ENCODE measurements at places on chromosomes 13 and 19.

DNA sequence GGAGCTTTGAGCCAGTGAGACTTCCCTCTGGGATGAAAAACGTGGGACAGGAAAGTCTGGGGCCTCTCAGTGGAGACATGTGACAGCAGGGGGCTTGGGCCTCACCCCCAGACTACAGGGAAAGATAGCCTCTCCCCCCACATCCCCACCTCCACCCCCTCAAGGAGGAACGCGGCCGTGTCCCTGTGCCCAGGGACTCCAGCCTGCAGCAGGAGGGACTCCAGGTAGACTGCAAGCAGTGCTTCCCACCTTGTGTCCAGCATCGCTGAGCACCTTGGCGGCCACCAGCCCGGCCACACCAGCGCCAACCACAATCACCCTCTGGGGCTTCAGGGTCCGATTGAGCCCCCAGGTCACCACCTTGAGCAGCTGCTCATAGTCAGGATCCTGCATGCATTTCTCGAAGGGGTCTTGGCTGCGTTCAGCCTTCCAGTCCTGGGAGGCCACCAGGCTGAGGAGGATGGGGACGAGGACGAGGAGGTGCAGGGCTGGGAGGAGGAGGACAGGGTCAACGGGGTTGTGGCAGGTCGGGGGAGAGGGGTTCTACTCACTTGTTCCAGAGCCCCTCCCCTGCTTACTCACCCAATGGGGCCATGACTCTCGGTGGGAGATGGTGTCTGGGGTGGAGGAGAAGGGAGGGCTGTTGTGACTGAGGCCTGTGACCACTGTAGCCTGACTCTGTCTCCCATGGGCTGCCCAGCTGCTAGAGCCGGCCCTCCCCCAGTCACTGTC is 955 bp downstream of the IL4I1 start:
- no peak for DNase-seq

DNA sequence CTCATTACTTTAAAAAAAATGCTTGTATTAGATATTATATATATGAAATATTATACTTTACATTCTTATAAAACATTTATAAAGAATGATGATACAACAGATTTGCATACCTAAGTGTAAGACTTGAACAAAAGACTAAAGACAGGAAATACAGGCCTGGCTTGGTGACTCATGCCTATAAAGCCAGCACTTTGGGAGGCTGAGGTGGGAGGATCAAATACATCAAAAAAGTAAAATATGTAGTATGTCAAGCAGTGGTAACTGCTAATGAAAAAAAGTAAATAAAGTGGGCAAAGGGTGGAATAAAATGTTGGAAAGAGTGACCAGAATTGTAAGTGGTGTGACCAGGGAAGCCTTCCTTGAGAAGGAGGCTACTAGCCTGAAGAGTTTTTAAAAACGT is 133.7 kb downstream of the GGACT start:
- DNase-seq = no peak

DNA sequence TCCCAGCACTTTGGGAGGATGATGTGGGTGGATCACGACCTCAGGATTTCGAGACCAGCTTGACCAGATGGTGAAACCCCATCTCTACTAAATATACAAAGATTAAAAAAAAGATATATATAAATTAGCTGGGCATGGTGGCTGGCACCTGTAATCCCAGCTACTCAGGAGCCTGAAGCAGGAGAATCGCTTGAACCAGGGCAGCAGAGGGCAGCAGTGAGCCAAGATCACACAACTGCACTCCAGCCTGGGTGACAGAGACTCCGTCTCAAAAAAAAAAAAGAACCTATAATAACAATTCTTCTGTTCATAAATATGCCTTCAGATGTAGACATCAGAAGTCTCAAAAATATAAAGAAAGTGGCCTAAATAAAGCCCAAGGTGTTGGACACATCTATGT is 7.6 kb downstream of the ZNF737 start:
- DNase-seq = no peak

DNA sequence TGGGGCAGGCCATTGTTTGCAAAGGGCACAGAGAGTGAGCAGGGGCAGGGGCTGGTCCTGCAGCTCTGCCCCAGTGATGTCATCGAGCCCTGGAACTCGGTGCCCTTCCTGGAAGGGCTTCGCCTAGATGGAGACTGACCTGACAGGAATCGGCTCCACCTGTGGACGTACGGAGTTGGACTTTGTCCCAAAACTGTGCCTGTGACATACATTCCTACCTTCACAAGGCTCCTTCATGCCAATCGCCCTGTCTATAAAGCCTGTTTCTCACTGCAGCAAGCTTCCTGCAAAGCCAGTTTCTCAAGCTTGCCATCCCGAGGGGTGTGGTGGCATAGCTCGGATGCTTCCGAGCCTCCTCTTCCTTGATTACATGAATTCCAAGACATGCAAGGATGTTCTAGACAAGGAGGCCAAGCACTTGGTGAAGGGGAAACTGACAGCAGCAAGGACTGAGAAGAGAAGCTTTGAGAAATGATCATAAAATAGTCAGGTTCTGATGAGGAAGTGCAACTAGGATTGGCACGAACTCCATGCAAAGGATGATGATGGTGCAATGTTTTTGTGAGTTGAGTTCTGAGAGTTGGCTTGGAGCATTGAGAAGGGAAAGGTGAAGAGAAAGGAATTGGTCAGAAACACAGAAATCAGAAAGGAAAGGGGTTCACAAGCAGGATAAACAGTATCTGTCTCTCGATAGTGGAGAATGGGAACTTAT is 73.6 kb upstream of the STK24 start:
- peak; percentile 79 for DNase-seq

DNA sequence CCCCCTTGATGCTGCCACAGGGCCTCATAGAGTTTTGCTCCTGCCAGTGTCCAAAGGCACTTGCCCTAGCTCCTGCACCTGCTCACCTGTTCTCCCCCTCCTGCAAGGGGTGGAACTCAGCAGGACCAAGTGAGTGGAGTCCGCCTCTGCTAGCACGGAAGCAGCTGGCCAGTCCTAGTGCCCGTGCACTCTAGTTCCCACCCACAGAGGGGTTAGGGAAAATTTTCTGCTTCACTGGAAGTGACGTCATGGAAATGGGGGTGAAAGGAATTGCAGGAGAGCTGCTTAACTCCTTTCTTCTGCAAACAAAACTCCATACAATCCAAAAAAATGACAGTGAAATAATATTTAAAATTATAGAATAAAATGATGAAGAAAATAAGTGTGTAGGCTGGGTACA is 609.7 kb upstream of the SLITRK1 start:
- DNase-seq = no peak

DNA sequence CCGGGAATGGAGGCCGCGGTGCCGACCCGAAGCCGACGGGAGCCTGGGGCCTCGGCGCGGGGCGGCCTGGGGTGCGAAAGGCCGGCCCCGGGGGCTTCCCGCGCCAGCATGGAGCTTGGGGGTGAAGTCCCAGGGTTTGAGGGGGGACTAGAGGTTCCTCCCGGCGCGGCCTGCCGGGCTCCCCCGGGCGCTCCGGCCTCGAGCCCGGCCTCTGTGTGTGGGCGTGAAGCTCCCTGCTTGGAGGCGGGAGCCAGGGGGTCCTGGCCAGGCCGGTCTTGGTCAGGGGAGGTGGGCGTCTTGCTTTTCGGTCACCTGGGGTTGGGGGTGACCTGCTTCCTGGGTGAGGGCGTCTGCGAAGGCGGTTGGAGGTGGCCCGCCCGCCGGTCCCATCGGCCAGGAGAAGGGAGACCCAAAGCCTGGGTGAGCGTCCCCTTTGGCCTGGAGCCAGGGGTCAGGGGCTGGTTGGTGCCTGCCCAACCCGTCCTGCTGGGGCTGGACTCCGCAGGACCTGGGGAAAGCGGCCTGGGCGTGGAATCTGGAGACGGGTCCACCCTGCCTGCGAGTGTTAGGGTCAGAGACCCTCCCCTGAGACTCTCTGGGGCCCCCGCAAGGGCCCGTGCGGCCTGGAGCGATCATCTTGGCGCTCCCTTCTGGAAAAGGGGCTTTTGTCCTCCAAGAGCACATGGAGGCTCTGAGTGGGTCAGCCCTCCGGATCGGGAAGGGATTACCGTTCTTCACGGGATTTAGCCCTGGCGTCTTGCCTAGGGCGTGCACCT is 535 bp downstream of the BSG start:
- peak; percentile 39 for DNase-seq

- no peak for DNase-seq
Measured at GRCh38 chr13:20713751-20714150, 10.3 kb downstream of the IL17D start.

- DNase-seq = no peak
Measured at GRCh38 chr19:14758816-14759215, 19.5 kb downstream of the ADGRE2 start.

DNA sequence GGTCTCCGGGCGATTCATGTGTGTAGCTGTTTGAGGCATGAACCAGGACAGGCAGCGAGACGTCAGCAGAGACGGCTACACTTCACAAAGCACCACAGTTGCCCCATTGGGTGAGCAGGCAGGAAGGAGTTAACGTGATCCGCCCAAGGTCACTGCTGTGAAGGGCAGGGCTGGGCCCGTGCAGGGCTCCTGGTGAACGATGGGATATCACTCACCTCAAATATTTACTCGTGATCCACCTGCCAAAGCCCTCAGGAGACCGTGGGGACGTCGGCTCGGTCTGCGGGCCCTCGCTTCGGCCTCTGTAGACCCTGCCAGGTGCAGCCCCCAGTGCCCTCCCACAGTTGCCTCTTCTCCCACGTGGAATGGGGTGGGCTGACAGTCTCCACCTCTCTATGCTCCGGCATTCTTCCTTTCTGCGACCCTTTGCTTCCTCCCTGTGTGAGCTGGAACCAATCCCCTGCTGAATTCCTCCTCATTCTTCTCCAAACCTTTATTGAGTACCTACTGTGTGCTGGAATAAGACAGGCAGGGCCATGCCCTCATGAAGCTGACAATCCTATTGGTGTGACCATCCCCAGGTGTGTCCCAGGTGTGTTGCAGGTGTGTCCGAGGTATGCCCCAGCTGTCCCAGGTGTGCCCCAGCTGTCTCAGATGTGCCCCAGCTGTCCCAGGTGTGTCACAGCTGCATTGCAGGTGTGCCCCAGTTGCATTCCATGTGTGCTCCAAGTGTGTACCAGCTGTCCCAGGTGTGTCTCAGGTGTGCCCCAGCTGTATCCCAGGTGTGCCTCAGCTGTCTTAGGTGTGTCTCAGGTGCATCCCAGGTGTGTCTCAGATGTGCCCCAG is 2.0 kb upstream of the GRK1 start:
- DNase-seq = no peak

DNA sequence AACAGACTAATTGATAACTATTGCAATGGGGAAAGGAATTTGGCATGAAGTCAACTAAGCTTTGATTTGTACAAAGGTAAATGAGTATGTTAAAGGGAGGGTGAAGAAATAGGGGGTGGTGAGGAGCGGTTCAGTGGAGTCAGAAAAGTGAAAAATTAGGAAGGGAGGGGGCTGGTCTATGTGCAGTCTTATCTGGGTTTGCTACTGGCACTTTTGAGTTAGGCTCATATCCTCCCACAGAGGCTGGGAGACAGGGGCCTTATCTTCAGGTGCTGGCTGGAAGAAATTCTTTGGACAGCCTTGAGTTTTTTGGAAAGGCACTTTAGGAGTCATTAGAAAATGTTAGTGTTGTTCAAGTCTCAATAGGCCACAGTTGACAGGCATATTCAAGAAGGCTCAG is 11.1 kb downstream of the ZNF302 start:
- no peak for DNase-seq

GRCh38 chr13:46382224-46382623 is 4.8 kb downstream of the RUBCNL start:
- DNase-seq = peak; percentile 45

DNA sequence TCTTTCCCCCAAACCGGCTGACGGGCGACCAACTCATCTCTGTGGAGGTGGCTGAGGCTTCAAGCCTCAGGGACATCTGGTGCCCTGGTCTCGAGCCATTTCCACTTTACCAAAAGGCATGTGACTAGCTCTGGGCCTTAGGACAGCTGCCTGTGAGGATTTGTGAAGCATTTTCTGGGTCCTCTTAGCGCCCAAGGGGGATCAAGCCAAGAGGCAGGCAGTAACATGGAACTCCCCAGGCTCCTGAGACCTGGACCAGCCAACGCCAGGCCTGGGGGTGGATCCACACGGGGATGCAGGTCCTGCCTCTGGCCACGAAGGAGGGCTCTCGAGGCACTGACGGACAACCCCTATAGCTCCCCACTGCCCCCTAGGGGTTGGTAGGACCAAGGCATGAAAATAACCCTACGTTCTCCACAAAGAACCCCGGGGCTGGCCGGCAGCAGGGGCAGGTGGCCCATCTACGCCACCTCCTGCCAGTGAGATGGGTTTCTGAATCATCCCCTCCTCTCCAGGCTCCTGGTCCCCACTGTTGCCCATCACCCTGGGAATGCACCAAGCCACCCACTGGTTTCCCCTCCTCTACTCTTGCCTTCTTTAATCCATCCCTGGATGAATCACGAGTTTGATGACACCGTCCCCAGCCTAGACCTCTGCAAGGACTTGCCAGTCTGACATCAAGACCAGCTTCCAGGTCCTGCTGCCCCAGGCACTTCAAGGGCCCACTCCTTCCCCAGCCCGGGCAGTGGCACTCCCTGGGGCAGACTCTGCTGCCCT is 7.0 kb upstream of the MYDGF start:
- peak; percentile 51 for DNase-seq

DNA sequence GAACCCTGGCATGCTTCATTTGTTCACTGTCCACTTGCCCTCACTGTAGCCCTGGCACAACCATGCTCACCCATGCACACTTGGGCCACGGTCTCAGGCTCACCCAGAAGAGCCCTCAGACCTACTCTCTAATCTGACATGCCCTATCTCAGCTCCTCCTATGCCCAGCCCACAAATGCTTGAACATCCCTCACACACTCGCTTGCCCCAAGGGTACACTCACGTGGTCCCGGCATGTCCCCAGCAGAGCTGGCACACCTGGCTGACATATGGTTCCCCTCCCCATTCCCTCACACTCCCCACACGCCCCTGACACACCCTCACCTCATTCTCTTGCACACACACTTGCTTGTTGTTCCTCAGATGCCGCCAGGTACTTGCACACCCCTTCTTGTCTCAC is 55.7 kb downstream of the MAP4K1 start:
- no peak for DNase-seq
